ENCODE measurements at places on chromosomes 5 and 9.

DNA sequence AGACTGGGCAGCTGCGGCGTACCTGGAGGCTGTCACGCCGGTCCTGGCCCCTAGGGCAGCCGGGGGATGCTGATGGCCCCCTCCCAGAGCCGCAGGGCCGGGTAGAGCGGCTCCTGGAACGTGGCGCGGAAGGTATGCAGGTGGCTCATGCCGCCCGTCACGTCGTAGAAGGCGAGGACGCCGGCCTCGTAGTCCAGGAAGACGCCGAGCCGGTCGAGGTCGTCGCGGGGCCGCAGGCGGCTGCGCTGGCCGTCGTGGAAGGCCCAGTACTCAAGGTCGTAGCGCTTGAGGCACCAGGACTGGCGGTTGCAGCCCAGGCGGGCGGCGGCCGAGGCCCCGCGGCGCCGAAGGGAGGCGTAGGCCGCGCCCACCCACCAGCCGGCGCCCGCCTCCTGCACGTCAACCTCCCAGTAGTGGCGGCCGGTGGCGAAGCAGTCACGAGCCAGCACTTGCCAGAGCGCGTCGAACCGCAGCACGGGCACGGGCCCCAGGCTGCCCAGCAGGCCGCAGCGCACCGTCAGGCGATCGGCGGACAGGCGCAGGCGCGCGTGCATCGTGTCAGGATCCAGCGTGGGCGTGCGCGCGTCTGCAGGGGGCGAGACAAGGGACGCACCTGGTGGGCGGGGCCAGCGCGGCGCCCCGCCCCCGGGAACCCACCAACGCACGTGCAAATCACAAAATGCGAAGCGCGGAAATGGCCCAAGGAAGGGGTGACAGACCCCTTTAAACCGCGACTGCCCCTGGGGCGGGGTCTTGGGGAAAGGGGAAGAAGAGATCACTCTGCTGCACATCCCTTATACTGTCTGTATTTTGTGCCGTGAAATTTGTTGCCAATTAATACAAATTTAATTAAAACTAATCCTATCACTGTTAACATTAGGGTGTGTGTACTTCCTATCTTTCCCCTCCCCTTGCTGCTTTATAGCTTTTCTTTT lies 31.2 kb downstream of the NANS start:
- DNase-seq = no peak

- DNase-seq = no peak
Observed at GRCh38 chr9:72856972-72857623, 95.8 kb downstream of the ALDH1A1 start.

DNA sequence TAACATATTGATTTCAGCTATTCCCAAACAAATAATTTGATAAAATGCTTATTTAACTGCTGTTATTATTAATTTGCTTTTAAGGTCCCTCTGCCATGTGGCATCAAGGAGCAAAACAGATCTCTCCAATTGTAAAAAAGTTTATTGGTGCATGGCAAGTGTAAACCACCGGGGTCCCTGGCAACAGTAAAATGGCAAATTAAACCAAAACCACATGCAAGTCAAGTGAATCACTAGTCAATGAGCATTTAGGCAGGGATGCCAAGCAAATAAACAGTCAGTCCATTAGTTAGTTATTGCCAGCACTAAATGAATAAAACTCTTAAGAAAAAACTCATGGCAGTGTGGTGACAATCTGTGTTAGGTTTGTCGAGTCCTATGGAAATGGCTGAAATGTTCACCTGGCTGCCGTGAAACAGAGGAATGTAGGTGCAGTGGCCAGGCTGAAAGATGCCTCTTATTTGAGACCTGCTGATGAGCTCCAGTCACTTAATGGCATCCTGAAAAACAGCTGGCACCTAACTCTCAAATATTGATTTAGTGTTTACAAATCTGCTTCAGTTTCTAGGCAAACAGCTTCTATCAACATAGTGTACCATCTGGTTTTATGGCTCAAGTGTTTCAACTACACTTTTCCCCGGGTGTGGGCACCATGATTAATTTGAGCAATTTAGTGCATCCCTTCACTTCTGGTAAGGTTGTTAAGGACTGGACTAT lies 296.5 kb upstream of the ITGA1 start:
- no peak for DNase-seq

GRCh38 chr5:170105642-170106611 lies at the start of gene FOXI1:
Gene FOXI1, plus strand, starts transcription at chr5:170105897. Its CDS starts 61 bp downstream, at chr5:170105958.
- no peak for DNase-seq

DNA sequence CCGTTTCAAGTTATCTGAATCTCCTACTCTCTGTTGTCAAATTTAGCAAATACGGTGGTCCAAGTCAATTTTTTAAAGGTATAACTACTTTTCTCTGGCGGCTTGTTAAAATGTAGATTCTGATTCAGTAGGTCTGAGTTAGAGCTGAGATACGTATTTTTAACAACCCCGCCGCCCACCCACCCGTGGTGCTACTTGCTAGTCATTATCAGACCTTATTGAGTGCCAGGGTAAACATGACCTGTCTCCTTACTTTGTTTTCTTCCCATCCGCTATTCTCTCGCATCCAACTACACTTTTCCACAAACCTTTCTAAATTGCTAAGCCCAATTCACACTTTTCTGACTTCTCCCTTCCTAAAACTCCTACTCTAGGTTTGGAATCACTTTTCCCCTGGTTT lies 694 bp upstream of the PLAA start:
- DNase-seq = no peak

- DNase-seq = no peak
Observed at GRCh38 chr5:44011518-44011917, 377.7 kb downstream of the FGF10 start.

DNA sequence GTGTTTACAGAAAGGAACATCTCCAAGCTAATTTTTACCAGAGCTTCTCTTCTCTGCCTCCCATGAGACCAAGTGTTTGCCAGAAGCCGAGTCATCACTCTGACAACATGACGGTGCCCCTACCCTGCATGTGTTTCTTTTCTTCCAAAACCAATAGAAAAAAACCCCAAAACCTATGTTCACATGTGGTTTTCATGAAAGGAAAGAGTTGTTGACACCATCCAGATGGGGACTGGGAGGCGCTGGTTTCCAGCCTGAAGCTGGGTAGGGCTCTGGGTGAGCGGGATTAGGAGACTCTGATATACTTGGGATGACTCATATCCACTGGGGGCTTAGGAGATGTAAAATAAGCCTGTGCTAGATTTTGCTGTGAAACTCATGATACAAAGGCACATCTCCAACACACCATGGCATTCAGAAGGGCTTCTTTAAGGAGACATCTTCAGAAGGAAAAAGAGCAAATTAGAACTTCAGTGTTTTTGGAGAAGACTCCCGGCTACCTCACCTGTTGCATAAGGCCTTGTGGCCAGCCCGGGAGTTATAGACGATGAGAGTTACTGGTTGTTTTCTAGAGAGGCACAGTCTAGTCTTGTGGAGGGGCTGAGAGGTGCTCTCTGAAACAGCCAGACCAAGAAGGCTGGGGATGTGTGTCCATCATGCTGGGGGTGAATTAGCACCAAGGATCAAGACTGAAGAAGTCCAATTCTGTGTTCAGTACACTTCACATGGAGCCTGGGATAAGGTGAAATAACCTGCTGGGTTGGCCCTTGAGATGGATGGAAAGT lies 108.9 kb upstream of the LHFPL2 start:
- no peak for DNase-seq

DNA sequence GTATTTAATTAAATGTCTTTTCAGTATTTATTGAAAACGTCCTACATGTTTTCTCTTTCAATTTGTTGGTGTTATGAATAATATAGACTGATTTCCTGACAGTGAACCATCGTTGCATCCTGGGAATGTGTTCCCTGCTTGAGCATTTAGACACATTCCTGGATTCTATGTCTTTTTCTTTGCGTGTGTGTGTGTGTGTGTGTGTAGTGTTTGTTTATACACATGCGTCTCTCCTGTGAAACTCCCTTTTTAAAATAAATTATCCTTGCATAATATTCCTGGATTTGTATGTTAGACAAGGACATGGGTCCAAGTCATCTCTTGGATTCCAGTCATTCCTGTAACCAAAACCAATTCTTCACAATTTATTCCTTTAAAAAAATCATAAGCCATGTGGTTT lies 153.4 kb downstream of the HSPA4 start:
- no peak for DNase-seq

GRCh38 chr9:5580650-5581049 lies 48.3 kb upstream of the RIC1 start:
- no peak for DNase-seq

DNA sequence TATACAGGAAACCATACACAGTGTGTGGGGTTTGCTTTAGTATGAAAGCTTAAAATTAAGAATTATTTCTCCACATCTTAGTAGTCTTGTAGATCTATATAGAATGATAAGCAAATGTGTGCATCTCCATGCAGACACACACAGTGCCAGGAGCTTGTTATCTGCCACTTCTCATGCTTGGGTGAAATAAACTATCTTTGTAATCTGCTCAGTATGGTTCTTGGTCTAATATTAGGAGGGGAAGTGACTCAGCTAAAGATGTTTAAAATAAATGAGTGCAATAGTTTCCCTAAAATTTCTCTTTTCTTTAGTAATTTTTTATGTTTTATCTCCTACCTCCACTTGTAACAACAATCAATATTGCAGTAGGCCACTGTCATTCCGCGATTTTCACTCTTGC lies 689.6 kb downstream of the TAF11L14 start:
- DNase-seq = no peak

DNA sequence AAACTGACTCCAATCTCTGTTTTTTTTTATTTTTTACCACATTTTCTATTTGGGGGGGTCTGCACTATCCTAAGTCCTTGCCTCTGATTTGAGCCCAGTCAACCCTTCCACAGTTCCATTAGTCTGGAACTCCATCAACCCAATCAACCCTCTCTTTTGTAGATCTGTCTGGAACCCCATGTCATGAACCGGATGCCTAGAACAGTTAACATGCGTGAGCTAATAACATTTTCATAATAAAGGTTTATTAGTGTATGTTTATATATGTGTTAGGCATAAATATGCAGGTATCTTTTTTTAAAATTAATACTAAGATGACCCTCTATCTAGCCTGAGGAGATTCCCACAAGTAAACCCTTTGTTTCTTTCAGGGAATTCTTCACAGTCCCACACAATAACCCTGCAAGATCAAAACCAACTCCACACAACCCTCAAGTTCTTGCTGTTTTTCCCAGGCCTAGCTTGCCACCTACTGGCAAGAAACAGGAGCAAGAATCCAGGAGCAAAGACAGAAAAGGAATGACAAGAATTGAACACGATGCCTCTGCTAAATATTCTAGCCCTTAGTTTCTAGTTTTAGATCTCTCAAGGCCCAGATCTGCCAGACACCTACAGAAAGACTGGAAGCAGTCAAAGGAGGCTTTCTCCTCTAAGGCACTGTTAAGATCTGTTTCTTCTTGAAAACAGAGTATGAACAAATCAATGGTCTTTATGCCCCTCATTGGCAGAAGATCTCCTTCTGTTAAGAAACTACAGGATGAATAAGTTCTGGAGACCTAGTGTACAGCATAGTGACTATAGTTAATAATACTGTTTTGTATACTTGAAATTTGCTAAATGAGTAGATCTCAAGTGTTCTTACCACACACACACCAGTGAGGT lies 100.4 kb downstream of the TRIM36 start:
- DNase-seq = no peak

- DNase-seq = no peak
Observed at GRCh38 chr5:79963261-79964061, 27.6 kb downstream of the MTX3 start.

GRCh38 chr5:171506951-171507350 lies 87.5 kb downstream of the FGF18 start:
- DNase-seq = no peak

DNA sequence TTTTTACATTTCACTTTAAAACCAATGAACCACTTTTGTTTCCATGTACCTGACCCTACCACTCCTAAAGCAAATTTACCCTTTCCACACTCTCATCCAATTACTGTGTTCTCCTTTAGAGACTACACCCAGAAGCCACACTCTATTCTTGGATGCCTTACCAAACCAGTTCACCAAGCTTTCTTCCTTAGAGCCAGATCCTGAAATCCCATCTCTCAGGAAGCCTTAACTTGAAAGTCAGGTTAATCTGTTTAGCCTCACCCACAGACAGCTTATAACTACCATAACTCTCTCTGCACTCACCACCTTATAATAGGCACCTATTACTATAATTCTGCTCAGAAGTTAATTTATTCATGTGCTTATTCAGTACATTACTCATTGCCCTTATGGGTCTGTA lies 4.3 kb downstream of the CSNK1A1 start:
- no peak for DNase-seq

DNA sequence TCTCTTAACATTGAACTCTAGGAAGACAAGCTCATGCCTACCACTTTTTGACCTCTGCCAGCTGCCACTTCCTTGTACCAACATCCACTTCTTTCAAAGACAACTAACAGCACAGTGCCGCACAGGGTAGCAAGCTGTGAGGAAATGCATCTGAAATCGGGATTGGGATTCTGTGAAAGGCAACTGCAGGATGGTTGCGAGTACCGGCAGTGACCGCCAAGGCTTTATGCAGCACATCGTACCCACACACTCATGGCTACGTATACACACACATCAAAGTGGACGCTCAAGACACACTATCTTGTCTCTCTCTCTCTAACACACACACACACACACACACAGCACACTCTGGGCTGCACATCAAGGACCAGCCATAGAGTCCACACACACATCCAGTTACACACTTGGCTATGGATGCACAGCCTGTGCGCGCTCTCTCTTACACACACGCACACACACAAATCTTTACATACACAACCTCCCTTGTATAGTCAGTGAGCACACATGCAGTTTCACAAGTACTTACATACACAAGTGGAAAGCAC lies 964 bp downstream of the HTR4 start:
- DNase-seq = no peak

DNA sequence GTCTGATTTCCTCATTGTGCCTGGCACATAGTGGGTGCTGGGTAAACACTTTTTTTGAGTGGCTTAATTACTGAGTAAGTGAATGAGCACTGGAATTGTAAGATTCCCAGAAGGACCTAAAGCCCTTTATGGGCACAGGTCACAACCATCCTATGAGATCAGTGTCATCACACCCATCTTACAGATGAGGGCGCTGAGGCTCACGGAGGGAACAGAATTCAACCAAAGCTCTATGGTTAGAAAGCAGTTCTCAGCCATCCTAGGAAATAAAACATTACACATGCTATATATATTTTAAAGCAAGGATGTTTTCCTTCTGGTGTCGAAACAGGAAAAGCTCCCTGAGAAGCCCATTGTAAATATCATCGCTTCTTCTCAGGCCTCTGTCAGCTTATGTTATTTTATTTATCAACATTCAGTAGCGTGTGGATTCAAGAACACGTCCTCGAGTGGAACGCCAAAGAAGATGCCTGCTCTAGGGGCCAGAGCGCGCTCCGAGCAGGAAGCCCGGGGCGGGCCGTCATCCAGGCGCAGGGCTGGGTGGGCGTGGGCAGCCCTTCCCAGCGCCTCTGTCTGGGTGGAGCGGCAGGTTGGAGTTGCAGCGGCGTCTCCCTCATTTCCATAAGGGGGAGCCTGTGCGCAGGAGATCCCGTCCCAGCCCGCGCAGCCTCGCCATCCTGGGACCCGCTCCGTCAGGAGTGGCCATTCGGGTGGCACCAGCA lies 155.8 kb upstream of the SMIM23 start:
- no peak for DNase-seq

GRCh38 chr5:170503990-170504596 lies at the start of gene KCNIP1:
Gene KCNIP1, plus strand, starts transcription at chr5:170504020.
- no peak for DNase-seq

- DNase-seq = no peak
Observed at GRCh38 chr5:2608391-2608790, 143.1 kb downstream of the IRX2 start.

GRCh38 chr5:111606194-111606593 lies 93.9 kb upstream of the STARD4 start:
- DNase-seq = no peak

Data from RWPE2 (cell line).